ENCODE measurements at places on chromosomes 12 and 14.
A peak's percentile ranks its signal among the peaks of the same experiment; 100 is the strongest.

GRCh38 chr12:55965941-55966407, at the start of gene PMEL:
Gene PMEL, minus strand, starts transcription at chr12:55966042. Its CDS starts 31 bp downstream, at chr12:55966011.
- DNase-seq: no peak

DNA sequence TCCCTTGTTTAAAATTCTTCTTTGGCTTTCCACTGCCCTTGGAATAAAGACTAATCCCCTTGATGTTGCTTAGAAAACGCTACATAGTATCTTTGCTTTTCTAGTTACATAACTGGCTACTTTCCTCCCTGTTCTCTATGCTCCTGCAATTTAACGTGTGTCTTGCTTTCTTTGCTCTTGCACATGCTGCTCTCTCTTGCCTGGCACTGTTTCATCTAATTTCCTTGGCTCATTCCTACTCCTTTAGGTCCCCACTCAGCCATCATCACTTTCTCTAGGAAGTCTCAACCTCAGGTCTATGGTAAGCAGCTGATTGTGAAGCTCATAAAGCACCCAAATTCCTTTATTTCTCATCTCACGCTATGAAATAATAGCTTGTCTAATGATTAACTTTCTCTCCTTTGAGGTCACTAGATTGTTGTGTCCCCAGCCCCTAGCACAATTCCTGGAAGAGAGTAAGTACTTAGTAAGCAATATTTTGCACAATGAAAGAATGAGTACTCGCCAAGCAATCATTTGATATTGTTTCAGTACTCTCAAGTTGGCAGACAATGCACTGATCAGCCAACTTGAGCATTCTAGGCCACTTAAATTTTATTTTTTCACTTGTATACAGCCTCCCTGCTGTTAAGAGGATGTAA, 3.3 kb downstream of the ALDH6A1 start:
- DNase-seq: no peak

GRCh38 chr12:50246197-50246865, 37.0 kb downstream of the LIMA1 start:
- no peak for DNase-seq

GRCh38 chr12:3275171-3276041, 198.2 kb downstream of the TSPAN9 start:
- DNase-seq: peak; percentile 84

GRCh38 chr14:20564501-20564997, 3.7 kb upstream of the RNASE9 start:
- no peak for DNase-seq

DNA sequence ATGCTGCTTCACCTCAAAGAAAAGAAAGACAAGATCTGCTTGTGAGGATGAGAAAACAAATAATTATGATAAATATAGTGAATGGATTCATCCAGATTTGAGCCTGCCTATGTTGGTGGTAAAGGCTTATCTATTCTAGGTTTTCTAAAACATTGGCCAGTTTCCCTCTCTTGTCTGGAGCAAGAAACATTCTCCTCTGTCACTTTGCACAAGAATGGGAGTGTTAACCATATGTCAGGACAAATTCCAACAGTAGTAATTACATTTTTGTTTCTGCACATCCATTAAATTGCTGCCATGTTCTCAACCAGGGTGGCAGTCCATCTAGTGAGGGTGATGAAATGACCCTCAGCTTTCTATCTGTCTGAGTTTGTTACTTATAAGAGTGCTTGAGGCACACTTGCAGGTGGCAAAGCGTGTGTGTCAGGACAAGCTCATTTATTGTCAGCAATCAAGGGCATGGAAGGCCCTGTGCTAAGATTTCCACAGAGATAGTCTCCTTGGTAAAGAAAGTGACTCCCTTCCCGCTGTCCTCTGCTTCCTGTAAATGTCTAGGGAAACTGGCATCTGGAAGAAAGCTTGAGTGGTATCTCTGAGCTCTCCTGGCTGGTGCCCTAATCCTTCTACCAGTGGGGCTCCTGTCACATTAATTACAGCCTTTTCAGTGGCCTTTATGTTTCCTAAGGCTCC, 502.1 kb upstream of the FLRT2 start:
- DNase-seq: no peak

- DNase-seq: no peak
Observed at GRCh38 chr12:91896286-91897024, 249.2 kb downstream of the BTG1 start.

DNA sequence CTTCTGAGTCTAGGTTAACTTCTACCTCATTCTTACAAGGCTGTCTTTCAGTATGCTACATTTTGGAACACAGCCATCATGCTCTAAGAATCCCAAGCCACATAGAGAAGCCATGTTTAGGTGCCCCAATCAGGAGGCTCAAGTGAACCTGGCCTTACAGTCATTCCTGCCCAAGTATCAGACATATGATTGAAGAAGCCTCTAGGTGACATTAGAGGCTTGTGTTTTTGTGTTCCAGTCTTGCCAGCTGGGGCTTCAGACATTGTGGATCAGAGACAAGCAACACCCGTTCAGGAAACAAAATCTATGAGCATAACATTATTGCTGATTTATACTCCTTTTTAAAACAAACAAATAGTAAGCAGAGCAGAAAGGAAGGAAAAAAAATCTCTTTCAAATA, 8.1 kb upstream of the SLC16A7 start:
- DNase-seq: no peak

GRCh38 chr12:131340616-131341210, 370.2 kb upstream of the SFSWAP start:
- DNase-seq: no peak

DNA sequence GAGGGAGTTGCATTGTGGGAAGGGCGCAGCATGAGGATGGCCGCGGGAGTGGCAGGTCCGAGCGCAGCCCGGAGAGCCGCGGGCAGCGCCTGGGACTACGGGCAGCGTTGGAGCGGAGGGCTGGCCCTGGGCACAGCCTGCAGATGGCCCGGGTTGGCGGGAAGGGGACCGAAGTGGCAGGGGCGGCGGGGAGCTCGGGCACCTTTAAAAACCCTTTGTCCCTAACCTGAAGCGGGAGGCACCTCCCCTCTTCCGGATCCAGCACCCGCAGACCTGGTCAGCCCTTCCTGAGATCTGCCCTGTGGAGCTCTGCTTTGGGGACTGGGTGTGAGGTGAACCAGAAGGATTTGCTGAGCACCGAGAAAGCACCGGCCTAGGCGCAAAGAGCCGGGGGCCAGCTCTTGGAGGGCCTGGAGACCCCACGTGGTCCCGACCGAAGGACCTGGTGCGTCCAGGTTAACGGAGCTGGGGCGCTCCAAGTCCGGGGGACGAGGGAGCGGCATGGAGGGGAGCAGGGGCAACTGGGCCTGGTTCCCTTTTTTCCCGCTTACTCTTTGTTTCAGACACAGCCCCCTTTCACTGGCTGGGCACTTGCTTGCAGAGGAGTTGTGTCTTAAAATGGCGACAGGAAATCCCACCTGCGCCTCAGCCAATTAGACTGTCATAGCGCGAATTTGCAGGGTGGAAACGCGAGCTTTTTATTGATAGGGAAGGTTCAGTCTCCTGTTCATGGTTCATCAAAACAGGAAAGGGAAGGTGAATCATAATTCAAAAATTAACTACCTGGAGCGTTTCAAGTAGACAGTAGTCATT, 792 bp upstream of the SLC38A1 start:
- peak; percentile 23 for DNase-seq

DNA sequence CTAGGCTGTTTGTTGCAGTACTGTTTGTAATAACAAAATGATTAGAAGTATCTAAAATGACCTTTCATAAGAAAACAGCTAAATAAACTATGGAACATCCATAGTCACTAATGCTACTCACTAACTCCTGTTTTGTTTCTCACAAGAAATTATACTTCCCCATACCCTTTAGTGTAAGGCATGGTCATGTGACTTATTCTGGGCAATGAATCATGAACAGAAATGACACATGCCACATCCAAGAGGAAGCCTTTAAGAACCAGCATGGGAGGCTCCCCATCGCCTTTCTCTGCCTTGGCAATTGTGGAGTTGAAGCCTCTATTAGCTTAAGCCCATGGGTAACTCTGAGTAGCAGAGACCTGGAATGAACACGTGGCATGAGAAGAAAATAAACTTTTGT, 49.3 kb downstream of the KSR2 start:
- DNase-seq: no peak

DNA sequence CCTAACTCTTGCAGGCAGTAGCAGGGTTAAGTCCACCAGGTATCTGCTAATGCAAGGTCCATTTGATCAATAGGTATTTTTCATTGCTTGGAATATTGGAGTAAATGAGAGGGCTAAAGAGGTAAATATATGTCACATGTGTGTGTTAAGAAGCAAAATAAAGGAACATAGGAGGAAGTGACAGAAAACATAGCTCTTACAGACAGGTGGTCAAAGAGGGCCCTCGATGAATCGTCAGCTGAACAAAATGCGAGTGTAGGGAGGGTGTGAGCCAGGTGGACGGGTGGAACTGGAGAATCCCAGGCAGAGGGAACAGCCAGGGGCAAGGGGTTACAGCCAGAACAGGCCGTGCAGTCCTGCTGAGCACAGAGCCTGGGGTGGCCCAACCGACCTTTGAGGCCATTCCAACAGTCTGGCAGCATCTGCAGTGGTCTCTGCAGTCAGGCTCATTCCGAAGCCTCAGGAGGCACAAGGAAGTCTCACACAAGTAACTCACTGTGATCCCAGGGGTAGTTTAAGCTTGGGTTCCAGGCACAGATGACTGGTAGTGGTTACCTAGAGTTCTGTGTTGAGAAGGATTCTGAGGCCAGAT, 43.2 kb downstream of the CCDC88C start:
- DNase-seq: no peak

DNA sequence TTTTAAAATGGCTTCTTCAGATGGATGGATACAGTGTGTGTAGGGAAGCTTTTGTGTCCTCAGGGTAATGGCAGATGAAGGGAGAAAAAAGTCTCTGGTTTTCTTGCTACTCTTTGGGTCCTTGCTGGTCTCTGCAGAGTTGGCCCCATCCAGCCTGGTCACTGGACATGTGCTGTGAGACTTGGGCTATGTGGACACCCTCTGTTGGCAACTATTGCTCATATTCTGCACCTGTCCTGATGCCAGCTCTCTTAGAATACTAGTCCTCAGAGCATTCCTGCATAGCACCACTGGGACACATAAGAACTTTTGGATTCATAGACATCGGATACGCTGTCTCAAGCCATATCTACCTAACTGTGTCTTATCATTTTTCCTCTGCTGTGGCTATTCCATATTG, 20.0 kb downstream of the NAV3 start:
- no peak for DNase-seq

- peak; percentile 72 for DNase-seq
Observed at GRCh38 chr12:85057370-85057963, 21.3 kb downstream of the LRRIQ1 start.

GRCh38 chr12:49264466-49264872, 413 bp upstream of the TUBA1C start:
- no peak for DNase-seq

GRCh38 chr12:116121453-116121871, 156.0 kb downstream of the MED13L start:
- no peak for DNase-seq

- no peak for DNase-seq
Observed at GRCh38 chr14:55721353-55721752, 141.3 kb downstream of the KTN1 start.

DNA sequence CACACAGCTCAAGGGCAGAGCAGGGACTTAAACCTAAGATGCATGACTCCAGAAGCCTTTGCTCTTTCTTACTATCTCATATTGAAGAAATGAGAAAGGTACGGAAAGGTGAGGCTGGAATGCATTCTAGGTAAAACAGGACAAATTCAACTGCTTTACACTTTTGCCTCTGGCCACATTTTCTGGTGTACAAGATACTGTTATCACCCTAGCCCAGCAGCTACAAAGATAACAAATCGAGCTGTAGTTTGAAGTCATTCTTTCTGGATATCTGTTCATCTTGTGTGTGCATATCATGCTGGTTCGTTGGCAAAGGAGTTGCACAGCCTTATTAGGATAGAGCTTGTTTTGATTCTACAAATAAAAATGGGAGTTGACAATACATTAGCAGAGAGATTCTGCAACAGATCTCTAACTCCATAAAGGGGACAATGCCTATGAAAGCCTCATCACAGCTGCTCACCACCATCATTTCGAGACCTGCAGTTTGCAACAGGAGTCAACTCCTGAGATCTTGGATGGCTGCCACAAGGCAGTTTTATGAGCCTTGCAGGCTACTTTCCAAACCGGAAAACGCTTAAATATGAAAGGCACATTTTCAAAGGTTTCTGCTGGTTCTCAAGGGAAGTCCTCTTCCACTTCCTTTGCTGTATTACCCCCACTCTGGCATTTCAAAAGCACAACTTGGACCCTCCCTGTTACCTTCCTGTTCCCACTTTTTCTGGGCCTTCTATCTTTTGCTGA, 64.9 kb downstream of the STXBP6 start:
- DNase-seq: no peak

- DNase-seq: no peak
Observed at GRCh38 chr14:99808515-99808914, 15.3 kb downstream of the EML1 start.

DNA sequence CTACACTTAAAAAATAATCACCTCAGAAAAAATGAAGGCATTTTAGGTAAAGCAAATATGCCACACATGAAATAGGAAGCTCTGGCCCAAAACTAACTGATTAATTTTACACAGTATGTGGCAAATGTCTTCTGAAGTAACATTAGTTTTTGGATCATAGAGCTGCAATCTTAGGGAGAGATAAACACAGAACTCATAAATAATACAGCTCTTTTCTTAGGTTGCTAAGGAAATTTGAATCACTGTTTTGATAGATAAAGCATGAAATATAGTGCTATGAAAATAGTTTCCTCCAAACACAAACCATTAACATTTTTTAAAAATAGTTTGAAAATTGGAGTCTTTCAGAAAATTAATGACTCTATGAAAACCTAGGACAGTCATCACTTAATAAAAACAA, 15.0 kb downstream of the RASSF9 start:
- no peak for DNase-seq

DNA sequence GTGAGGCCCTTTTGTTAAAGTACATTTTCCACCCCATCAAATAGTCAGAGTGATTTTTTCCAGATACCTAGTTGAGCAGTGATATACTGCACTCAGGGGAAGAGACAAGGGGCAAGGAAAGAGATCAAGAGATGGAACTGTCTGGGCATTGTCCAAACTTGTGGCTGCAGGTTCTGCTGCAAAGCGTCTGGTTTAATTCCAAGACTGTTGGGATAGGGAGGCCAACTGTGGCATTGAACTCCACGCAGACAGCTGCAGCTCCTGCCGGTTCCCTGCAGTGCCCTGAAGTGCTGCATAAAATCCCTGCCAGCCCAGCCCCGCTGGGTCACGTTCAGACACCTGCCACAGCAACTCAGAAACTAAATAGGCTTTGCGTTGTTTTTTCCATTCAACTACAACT, 30.5 kb downstream of the RPH3A start:
- DNase-seq: no peak

DNA sequence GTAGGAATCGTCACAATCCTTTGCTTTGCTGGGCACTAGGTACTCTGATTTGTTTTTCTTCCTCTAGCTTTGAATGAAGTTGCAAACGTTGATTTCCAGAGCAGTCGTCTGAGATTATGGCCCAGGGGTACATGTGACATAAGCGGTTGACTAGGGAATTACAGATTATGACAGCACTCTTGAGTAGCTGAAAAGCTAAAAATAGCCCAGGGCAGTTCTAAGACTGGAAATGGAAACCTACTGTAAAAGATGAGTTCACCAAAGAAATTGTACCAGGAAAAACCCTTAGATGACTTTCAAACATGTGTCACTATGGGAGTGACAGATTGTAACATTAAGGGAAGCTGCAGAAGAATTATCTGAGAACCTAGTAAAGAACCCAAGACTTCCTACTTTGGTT, 108.5 kb downstream of the ANO6 start:
- no peak for DNase-seq

GRCh38 chr12:1332327-1332726, 262.1 kb downstream of the FBXL14 start:
- no peak for DNase-seq

Data from HAP-1 (cell line).